ENCODE measurements at places on chromosomes 6 and 20. TPM values are rescaled to one million over a fixed set of nuclear protein-coding genes. Genes with fewer than 3 reads are reported as not detected.
A peak's percentile ranks its signal among the peaks of the same experiment; 100 is the strongest.

CST5 gene
- not detected for total RNA-seq

SMPD2 gene
- 7.5 TPM for total RNA-seq

TGM3 gene
- total RNA-seq, result not detected

FAM217A gene
- not detected for total RNA-seq

THEMIS gene
- 22.9 TPM for total RNA-seq

EYA4 gene
- not detected for total RNA-seq

BANF2 gene
- total RNA-seq, result not detected

DNA sequence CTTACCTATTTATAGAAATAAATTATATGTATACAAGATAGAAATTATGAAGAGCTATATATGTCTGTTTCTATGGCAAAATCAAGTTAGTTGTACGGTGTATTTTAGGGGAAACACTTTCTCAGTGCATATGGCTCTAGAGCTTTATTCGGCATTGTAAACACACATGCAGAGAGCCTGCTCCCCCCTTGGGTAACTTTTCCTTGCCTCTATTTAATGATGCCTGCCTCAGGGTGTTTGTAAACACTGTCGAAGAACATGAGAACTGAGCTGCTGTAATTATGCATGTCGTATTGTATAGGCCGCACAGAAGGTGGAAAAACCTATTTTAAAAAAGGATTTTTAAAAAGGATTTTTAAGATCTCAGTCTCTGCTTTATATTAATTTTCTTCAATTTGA is 133.4 kb downstream of the FNDC1 start:
- peaks cover 24% of the 10 kb centered on the region for H3K27me3 ChIP-seq
- no peaks in the 10 kb centered on the region for H3K36me3 ChIP-seq
- DNase-seq, result no peak

DNA sequence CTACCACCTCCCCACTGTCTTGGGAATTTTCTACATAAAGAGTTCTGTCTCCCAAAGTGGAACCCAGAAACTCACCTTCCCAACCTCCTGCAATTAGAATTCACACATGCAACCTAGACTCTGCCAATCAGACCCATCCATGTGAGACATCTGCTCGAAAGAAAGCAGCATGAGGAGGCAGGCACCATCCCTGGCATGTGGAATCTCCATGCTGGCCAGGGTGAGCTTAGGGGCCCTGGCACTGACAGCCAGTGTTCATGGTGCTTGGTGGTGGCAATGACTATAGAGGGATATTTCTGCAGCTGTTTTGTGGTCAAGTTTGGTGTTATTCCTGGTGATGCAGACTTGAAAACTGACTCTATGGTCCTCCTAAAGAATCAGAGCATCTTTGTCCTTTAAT is 17.4 kb upstream of the FOXF2 start:
- peaks cover 78% of the 10 kb centered on the region for H3K27me3 ChIP-seq
- DNase-seq, result no peak
- H3K4me1 ChIP-seq, result no peaks in the 10 kb centered on the region
- no peak overlapping the region for H3K4me3 ChIP-seq
- H3K27ac ChIP-seq, result no peak overlapping the region

- no peak overlapping the region for H3K27ac ChIP-seq
- H3K4me1 ChIP-seq, result peaks cover 26% of the 10 kb centered on the region
- H3K36me3 ChIP-seq, result peaks cover 9% of the 10 kb centered on the region
- H3K27me3 ChIP-seq, result peaks cover 7% of the 10 kb centered on the region
Measured at GRCh38 chr6:16162003-16162402, 33.1 kb downstream of the MYLIP start.

- no peaks in the 10 kb centered on the region for H3K27me3 ChIP-seq
- no peak overlapping the region for H3K27ac ChIP-seq
- H3K4me3 ChIP-seq, result no peak overlapping the region
- no peaks in the 10 kb centered on the region for H3K4me1 ChIP-seq
- DNase-seq, result no peak
Measured at GRCh38 chr20:1758765-1759164, 101.2 kb upstream of the SIRPG start.

- H3K36me3 ChIP-seq, result peaks cover 27% of the 10 kb centered on the region
- no peak for DNase-seq
- peak overlapping the region; percentile 35 for H3K4me3 ChIP-seq
Measured at GRCh38 chr6:118844915-118845314, 49.0 kb upstream of the ASF1A start.

DNA sequence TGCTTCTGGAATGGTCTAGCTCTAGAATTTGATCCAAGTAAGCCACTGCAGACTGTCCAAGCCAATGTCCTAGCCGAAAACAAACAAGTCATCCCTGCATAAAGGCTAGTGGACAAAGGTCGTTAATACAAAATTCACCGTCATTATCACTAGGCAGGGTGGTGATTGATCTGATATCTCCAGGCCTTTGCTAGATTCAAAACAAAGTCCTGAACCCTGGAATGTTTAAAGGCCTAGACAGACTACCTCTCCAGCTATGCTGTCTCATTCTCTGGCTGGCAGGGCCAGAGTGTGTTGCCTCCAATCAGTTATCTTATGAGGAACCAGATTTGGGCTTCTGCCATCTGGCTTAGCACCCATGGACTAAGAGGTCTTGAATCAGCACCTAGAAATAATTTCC is 38.3 kb downstream of the MAP7 start:
- H3K36me3 ChIP-seq, result no peaks in the 10 kb centered on the region
- peaks cover 26% of the 10 kb centered on the region for H3K4me1 ChIP-seq
- H3K27ac ChIP-seq, result no peak overlapping the region
- H3K4me3 ChIP-seq, result no peak overlapping the region
- no peaks in the 10 kb centered on the region for H3K27me3 ChIP-seq
- no peak for DNase-seq

DNA sequence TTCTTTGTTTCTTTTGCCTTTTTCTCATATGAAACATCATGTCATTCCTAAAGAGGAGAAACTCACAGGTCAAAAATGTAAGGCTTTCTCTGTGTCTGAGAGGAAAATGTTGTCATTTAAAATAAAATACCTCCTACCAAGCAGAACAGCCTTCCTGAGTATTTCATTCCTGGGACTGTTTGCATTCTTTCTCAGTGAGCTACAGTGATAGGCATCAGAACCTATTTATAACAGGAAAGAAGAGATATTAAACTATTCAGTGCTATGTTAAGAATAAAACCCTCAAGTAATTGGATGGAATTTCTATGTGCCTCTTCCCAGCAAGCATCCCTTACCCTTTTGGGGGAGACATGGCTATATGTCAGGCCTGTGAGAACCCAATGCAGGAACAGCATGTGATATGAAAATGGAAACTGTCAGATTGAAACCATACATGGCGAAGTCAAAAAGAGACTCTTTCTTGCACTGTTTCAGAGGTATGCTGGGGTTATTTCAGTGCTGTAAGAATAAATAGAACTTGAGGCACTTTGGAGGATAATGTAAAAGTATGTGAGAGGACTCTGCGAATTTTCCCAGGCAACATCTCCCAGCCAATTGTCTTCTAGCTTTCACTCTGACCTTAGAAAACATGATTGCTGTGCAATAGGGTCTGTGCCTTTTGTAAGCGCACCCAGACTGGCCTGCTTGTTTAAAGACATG is 133.8 kb upstream of the CCN2 start:
- H3K4me3 ChIP-seq, result no peak overlapping the region
- H3K27me3 ChIP-seq, result no peaks in the 10 kb centered on the region
- no peak overlapping the region for H3K27ac ChIP-seq
- H3K36me3 ChIP-seq, result no peaks in the 10 kb centered on the region
- DNase-seq, result no peak

DNA sequence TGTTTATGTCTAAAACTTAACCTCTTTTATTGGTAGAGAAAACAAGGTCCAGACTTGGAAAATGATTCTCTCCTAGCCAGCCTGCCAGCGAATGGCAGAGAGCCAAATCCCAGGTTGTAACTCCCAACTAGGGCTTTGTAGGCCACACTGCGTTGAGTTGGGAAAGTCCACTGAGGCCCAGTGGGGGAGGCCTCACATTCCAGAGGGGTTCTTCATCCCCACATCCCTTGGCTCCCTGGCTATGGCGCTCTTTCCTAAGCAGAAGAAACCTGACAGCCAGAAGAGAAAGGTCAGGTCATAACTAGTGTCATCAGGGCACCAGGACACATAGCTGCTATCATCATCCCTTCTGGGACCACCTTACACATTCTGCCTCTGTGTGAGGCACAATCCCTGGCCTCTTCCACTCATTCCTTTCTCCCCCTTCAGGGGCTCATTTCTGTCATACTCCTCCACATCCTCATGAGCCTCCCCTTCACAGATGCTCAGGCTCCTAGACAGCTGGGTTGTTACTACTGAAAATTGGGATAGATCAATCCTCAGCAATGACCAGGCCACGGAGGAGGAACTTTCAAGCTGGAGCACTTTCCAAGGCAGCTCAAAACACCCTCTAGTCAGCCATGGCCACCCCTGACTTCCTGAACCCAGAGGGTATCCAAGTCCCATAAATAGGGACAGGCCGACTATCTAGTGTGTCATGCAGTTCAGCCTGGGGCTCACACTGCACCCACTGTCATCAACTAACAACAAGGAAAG is 48.6 kb downstream of the TCP11 start:
- H3K36me3 ChIP-seq, result peaks cover 3% of the 10 kb centered on the region
- H3K27ac ChIP-seq, result no peak overlapping the region
- no peak overlapping the region for H3K4me3 ChIP-seq
- H3K4me1 ChIP-seq, result no peaks in the 10 kb centered on the region
- DNase-seq, result no peak

DNA sequence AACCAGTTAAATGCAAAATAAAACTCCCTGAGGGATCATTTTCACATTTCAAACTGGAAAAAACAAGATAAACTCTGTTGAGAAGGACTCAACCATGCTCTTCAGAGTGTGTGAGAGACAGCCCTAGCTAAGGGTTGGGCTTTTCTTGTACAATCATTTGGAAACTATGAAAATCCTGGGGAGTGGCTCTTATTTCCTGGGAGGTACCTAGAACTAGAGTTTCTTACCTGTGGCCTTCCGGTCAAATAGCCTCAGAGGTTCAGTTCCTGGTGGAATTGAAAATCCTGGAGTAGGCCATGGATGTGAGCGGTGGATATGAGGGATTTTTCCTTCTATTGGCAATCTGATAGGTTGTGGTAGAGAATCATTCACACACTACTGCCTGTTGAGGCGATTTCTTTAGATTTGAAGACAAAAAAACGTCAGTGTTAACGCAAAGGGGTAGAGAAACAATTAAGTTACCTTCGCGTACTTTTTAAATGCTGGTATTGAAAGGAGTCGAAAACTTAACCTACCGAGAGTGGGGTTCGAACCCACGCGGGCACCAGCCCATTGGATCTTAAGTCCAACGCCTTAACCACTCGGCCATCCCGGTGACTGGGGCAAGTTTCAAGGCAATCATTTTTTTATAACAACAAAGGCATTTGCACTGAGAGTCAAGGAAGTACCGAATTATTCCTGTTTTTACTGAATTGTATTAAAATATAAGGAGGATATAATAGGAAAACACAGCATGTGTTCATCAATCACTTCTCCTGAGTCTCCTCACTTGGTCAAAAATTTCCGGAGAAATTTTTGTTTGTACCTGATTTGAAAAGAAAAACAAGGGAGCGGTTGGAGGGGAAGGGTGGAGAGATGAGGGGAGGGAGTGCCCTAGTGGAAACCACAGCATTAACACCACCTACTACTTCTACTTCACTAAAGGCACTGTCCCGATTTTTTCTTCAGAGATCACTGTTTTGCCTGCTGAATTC is 191.3 kb downstream of the OR2B2 start:
- H3K4me1 ChIP-seq, result peaks cover 17% of the 10 kb centered on the region
- peak; percentile 12 for DNase-seq
- no peak overlapping the region for H3K4me3 ChIP-seq
- no peaks in the 10 kb centered on the region for H3K36me3 ChIP-seq
- no peak overlapping the region for H3K27ac ChIP-seq

GRCh38 chr6:46012834-46013233 is 2.8 kb downstream of the CLIC5 start:
- no peak for DNase-seq
- peaks cover 54% of the 10 kb centered on the region for H3K4me1 ChIP-seq
- H3K27me3 ChIP-seq, result peaks cover 11% of the 10 kb centered on the region
- H3K4me3 ChIP-seq, result no peak overlapping the region
- no peaks in the 10 kb centered on the region for H3K36me3 ChIP-seq

All from activated CD4-positive, alpha-beta T cell treated with anti-CD3 and anti-CD28 coated beads for 36 hours (primary cell).